Hematopoietic multipotent progenitor cell (in vitro differentiated cells): ENCODE measurements at places on chromosomes 5 and 9.
A peak's percentile ranks its signal among the peaks of the same experiment; 100 is the strongest.

DNA sequence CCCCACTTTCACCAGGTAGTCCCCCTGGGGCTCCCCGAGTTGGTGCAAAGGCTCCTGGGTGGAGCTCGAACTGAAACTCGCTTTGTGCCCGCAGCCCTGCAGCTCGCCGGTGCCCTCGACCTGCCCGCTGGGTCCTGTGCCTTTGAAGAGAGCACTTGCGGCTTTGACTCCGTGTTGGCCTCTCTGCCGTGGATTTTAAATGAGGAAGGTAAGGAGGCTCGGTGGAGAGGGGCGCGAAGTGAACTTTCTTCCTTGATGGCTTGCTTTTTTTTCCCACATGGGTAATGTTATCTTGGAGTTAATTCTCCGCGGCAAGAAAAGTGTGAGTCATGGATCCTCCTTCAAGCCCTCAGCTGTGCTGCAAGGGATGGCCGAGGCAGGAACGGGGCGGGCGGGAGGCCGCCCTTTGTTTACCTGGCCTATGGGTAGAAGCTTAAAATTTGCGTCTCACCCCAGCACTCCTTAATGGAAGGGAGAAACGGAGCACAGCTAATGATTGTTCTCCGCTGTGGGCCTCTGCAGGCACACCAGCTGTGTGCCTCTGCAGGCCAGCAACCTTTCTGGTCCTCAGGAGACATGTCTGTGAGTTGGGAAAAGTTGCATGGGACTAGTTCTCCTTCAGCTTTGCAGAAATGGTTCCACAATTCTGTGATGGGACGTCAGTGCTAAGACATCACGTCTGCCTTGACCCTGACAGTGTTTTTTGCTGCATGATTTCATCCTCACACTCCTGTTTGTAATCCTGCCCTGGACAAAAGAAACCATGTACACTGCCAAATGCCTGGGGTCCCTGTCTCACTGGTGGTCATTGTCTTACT, 1.1 kb downstream of the MAMDC2 start:
- no peak for DNase-seq

- DNase-seq = no peak
Observed at GRCh38 chr5:79069488-79070349, at the start of the genes BHMT2 and DMGDH. Gene BHMT2, plus strand, starts transcription at chr5:79069767. Its CDS starts 16 bp downstream, at chr5:79069783. Gene DMGDH, minus strand, starts transcription at chr5:79069674. Its CDS starts 54 bp downstream, at chr5:79069620.

DNA sequence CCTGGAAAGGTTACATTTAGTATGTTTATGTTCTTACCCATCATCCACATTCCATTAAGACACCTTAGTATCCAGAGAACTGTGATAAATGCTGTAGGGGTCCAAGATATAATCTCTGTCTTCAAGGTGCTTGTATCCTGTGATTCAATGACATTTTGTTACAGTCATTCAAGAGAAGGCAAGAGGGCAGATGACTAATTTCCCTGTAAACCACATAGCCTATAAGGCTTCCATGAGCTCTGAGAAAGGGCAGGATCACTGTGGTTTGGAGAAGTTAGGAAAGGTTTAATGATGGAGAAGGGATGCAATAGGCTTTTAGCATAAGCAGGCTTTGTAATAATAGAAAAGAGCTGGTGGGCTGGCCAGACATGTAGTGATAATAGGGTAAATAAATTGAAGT, 40.0 kb downstream of the PAPPA start:
- no peak for DNase-seq

DNA sequence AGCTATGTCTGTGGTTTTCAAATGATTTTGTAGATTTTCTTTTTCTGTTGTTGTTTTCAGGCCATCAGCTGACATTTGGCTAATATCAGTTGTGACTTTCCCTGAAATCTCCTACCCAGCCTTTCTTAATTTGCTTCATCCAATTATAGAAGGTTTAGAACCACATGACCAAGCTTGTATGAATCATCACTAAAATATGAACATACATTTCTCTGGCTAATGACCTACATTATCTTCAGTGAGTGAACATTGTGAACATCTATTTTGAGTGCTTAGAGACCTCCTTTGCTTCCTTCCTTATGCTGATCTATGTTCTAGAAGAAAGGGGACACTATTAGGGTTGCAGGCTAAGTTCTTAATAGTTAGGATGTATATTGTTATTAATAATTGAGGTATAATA, 532.5 kb downstream of the RAB3C start:
- no peak for DNase-seq

- no peak for DNase-seq
Observed at GRCh38 chr9:16659096-16659495, 211.4 kb downstream of the BNC2 start.

DNA sequence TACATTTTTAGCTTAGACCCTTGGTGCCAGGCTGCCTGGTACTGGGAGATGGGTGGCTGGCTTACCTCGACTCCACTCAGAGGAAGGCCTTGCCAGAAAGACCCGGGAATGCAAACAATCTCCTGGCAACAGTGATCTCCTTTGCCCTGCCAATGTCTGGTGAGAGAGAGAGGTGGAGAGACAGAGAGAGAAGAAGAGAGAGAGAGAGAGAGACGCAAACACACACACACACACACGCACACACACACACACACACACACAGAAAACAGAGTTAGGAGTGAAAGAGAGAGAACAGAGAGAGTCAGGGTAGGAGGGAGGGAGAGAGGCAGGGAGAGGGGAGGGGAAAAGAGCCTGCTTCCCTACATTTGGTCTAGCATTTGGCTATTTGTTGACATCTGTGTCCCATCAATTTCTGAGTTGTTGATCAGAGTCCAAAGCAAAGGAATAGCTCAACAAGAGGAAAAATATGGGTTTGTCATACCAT, 181.6 kb upstream of the MAP1B start:
- DNase-seq = no peak

GRCh38 chr5:10162468-10162867, 87.2 kb downstream of the ATPSCKMT start:
- DNase-seq = no peak

DNA sequence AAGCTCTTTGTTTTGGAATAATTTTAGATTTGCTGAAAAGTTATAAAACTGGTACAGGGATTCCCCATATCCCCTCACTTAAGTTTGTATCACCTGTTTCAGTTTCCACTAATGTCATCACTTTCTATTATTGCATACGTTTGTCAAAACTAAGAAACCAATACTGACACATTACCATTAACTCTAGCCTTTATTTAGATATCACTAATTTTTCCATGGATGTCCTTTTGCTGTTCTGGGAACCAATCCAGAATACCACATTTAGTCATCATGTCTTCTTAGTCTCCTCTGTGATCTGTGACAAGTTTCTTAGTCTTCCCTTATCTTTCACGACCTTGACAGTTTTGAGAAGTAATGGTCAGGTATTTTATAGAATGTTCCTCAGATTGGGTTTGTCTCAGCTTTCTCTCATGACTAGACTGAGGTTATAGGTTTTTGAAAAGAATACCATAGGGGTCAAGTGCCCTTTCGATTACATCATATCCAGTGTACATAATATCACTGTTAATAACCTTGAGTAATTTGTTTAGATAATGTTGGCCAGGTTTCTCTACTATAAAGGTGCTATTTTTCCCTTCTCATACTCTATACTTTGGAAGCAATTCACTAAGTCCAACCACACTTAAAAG, 51.9 kb upstream of the NMUR2 start:
- DNase-seq = no peak

GRCh38 chr9:34500623-34501267, 22.0 kb downstream of the ENHO start:
- peak; percentile 74 for DNase-seq

- no peak for DNase-seq
Observed at GRCh38 chr5:138287246-138287645, 12.8 kb upstream of the GFRA3 start.

DNA sequence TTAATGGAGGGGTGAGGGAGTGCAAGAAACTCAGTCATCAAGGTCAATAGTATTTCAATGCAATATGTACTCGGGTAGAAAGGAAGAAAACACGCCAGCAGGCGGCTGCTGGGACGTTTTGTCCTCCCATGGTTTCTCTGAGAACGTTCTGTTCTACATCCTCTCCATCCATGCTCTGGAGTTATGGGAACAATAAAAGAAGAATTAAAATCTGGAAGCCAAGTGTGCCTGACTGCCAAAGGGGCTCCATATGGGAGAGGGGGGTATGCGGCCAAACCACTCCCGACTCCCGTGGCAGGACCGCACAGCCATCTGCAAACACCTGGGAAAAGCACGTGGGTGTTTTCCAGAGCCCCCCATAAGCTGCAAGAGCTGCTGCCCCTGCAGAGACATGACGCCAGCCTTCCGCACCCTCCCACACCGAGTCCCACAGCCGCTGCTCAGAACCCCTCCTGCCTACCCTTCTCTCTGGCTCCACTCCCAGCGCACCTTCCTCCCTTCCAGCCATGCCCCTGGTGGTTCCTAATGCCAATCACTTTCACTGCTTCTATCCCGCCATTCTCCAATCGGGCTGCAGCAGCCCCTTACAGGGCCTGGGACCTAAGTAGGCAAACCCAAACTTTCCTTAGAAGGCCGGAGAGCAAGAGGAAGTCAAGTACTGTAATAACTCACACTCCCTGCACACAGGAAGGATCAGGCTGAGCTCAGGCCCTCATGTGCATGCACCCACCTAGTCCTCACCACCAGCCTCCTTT, 241.6 kb downstream of the SYK start:
- no peak for DNase-seq

DNA sequence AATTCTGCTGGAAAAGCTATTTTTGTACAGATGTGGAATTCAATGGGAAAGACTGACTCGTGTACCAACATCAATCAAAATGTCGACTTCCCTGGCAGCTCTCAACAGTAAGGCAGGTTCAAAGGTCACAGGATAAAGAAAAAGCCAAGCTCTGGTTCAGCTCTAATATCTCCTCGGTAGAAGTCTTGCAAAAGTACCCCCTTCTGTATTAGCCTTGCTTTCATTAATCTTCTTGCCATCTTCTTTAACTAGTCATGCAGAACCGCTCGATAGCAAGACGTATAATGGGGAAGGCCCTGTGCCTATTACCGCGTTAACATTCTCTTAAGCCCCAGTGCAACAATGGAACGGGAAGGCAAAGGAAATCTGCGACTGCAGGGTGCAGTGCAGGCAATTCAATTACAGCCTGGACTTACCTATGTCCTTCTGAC, 201.2 kb downstream of the GAPVD1 start:
- no peak for DNase-seq

DNA sequence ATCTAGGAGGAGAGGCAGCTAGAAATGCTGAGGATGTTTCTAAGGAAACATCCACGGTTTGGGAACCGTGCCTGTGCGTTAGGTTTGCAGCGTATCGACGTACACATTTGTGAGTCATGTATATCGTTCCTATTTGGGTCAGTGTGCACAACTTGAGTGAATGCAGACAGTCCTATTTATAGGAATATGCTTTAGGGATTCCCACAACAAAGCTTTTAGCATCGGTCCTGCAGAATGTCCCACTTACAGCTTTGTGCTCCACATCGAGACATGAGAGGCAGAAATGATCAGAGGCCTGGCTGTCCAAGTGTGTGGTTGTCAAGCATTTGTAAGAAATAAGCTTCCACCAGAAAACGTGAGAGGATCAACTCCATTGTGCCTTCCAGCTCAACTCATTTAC, 1282.7 kb upstream of the WWC1 start:
- no peak for DNase-seq

DNA sequence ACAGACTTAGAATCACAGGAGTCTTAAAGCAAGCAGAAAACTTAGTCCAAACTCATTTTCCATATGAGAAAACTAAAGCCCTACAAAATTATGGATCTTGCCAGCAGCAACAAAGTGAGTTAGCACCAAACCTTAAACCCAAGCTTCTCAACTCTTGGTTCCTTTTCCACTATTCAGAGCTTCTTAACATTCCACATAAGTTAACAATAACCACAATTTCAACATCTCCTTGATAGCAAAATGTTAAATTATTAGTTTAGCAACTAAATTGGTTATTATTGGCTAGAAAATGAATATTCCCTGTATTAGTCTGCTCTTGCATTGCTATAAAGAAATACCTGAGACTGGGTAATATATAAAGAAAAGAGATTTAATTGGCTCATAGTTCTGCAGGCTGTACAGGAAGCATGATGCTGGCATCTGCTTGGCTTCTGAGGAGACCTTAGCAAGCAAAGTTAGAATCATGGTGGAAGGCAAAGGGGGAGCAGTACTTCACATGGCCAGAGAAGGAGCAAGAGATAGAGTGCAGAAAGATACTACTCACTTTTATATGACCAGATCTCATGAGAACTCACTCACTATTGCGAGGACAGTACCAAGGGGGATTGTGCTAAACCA, 26.2 kb upstream of the ARSB start:
- DNase-seq = no peak

GRCh38 chr9:16337322-16338029, 533.0 kb downstream of the BNC2 start:
- no peak for DNase-seq

- no peak for DNase-seq
Observed at GRCh38 chr5:66871651-66872050, 275.5 kb downstream of the MAST4 start.

- DNase-seq = no peak
Observed at GRCh38 chr9:100134731-100135130, 35.7 kb downstream of the INVS start.

DNA sequence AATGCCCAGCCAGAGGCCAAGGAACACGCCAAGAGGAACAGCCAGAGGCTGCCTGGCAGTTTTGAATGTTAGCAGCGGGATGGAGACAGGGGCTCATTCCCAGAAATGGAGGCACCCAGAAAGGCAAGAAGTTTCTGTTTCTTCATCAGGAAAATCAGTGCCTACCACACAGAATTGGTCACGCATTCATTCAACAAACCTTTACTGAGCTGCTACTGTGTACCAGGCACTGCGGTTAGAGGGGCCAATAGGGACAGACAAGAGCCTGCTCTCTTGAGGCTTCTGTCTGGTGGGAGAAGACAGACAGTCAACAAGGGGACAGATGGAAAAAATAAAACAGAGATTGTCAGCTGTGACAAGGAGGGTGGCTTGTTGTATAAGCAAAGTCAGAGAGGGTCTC, 27.2 kb upstream of the CPLX2 start:
- no peak for DNase-seq

DNA sequence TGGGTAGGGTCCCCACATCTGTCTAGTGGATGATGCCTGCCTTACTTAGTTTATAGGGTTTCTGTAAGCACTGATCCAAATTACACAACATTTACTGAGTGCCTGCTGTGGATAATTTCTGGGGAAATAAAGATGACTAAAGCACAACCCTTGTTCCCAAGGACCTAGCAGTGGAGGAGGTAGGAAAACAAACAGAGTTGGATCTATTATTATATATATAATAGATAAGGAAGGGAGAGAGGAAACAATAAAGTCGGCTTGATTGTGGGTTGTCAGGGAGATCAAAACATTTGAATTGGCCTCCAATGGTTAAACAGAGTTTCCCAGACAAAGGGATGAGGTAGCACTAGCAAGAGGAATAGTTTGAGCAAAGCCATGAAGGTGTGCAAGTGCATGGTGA, 14.0 kb downstream of the IL33 start:
- no peak for DNase-seq

GRCh38 chr9:133897675-133898074, 94.4 kb downstream of the VAV2 start:
- no peak for DNase-seq

- DNase-seq = no peak
Observed at GRCh38 chr5:72109625-72110024, 2.4 kb downstream of the MAP1B start.

GRCh38 chr9:77128125-77128789, 49.1 kb upstream of the VPS13A start:
- no peak for DNase-seq

- no peak for DNase-seq
Observed at GRCh38 chr9:2060424-2060823, 45.3 kb downstream of the SMARCA2 start.

GRCh38 chr5:114857941-114858551, 311.7 kb downstream of the TRIM36 start:
- no peak for DNase-seq

GRCh38 chr9:24257726-24258125, 288.0 kb downstream of the IZUMO3 start:
- no peak for DNase-seq

GRCh38 chr5:154542000-154542399, 64.0 kb upstream of the HAND1 start:
- DNase-seq = no peak

GRCh38 chr9:130461218-130461630, 16.5 kb downstream of the ASS1 start:
- DNase-seq = peak; percentile 65
